Dermis microvascular lymphatic vessel endothelial cell (primary cell): ENCODE measurements at places on chromosomes 16 and 17. TPM values are rescaled to one million over a fixed set of nuclear protein-coding genes. Genes with fewer than 3 reads are reported as not detected.

The TMEM231 gene
- 6.9 and 10.7 TPM in 2 replicates for total RNA-seq

The GAA gene
- 5.9 and 30.7 TPM in 2 replicates for total RNA-seq

The PRSS21 gene
- 0.89 and 1.8 TPM in 2 replicates for total RNA-seq

The PRSS33 gene
- total RNA-seq: not detected in 2 replicates

The ALOX12B gene
- not detected in 2 replicates for total RNA-seq

The CA4 gene
- total RNA-seq: 2.3 and 14.8 TPM in 2 replicates

The HOXB1 gene
- not detected in 2 replicates for total RNA-seq

The DBF4B gene
- 1.6 and 3.2 TPM in 2 replicates for total RNA-seq

The FBXW10 gene
- under 0.01 TPM in 1 of 2 replicates, not detected in the other for total RNA-seq

The SOX8 gene
- 0.26 and 0.51 TPM in 2 replicates for total RNA-seq

The TGFB1I1 gene
- total RNA-seq: 26.2 and 40.7 TPM in 2 replicates

The CORO1A gene
- 1.1 and 2.4 TPM in 2 replicates for total RNA-seq

The ZDHHC7 gene
- 32.5 and 39.4 TPM in 2 replicates for total RNA-seq

The TBC1D3K gene
- total RNA-seq: not detected in 2 replicates

The NEK8 gene
- total RNA-seq: 1.7 and 2.1 TPM in 2 replicates

The MYH8 gene
- not detected in 2 replicates for total RNA-seq

The C17orf100 gene
- 0.13 and 0.63 TPM in 2 replicates for total RNA-seq

The TUBB3 gene
- 76.0 and 137 TPM in 2 replicates for total RNA-seq

The SALL1 gene
- total RNA-seq: under 0.01 TPM in 1 of 2 replicates, not detected in the other

The GPR142 gene
- total RNA-seq: 0.13 TPM in 1 of 2 replicates, not detected in the other

The TBC1D3H gene
- total RNA-seq: not detected in 2 replicates

The GUCY2D gene
- total RNA-seq: not detected in 2 replicates

The ABCC12 gene
- total RNA-seq: not detected in 2 replicates

The CCT6B gene
- total RNA-seq: 0.39 and 0.63 TPM in 2 replicates

The MEFV gene
- total RNA-seq: under 0.01 TPM in 1 of 2 replicates, not detected in the other

The PLLP gene
- 4.2 and 11.9 TPM in 2 replicates for total RNA-seq

The CES3 gene
- not detected in 2 replicates for total RNA-seq

The SP6 gene
- total RNA-seq: 1.8 and 2.3 TPM in 2 replicates

The NDUFAF8 gene
- 14.9 and 23.0 TPM in 2 replicates for total RNA-seq
